ENCODE measurements at places on chromosomes 13 and 19. TPM values are rescaled to one million over a fixed set of nuclear protein-coding genes. Genes with fewer than 3 reads are reported as not detected.
A peak's percentile ranks its signal among the peaks of the same experiment; 100 is the strongest.

GRCh38 chr19:7685546-7686445 lies 5.2 kb downstream of the TRAPPC5 start:
- no peak overlapping the region for H3K27ac ChIP-seq
- H3K4me3 ChIP-seq = no peak overlapping the region
- peak; percentile 16 for DNase-seq

DNA sequence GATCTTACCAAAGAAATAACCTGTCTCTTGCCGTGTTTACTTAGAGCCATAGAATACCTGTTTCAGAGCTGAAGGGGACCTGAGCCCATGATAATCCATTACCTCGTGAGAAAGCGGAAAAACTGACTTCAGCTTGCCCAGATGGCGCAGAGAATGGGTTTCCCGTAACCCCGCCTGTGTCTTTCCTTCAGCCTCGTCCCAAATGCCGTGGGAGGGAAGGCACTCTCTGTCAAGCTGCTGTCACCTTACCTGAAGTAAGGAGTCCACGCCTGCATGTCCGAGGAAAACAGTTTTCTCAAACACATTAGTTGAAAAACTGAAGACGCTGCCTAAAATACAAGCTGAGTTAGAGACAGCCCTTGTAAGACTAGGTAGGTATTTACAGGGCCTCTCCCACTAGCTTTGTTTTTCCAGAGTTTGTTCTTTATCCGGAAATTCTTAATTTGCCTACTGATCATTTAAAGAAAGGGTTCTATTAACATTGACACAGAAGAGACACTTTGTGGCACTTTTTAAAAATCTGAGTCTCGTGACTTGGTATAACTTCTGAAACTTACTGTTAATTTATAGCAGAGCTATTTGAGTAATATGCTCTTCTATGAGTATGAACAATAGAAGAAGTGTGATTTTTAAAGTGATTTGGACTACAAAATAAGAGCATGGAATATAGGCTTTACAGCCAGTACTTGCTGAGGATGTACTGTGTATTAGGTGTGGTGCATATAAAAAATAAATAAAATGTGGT lies 1.3 kb upstream of the INTS6 start:
- no peaks in the 10 kb centered on the region for H3K27me3 ChIP-seq
- H3K27ac ChIP-seq = peak overlapping the region; percentile 73
- peak overlapping the region; percentile 74 for H3K4me3 ChIP-seq
- peaks cover 21% of the 10 kb centered on the region for H3K36me3 ChIP-seq

DNA sequence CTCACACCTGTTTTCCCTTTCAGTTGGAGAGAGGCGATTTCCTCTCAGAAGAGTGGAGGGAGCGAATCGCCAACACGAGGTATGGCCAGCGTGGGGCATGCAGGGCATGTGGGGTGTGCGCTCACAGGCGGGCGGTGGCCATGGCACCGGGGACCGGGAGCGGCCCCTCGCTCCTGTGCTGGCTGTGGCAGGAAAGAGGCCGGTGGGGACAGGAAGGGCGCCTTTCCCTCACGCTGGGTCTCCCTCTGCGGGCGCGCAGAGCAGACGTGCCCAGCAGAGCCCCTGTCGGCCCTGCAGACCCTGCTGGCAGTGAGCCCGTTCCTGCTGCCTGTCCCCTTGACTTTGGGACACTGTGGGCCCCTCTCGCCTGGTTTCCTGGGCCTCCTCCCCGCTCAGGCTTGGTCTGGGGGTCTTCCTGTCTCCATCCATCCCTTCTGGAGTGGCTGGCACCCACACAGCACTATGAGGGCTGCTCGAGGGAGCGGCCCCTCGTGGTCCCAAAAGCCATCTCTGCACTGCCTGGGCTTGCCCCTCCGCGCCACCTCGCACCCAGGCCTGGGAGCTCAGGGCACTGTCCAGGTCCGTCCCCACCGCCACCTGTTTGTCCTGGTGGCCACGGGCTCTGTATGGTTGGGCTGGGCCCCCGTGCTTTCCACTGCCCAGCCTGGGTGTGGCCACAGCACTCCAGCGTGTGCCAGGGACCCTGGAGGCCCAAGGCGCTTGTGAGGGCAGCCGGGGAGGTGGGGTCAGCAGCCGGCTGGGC lies 36.1 kb downstream of the PLEKHJ1 start:
- H3K27me3 ChIP-seq = no peaks in the 10 kb centered on the region
- H3K4me3 ChIP-seq = no peak overlapping the region
- H3K4me1 ChIP-seq = no peaks in the 10 kb centered on the region
- H3K36me3 ChIP-seq = peaks cover 8% of the 10 kb centered on the region

DNA sequence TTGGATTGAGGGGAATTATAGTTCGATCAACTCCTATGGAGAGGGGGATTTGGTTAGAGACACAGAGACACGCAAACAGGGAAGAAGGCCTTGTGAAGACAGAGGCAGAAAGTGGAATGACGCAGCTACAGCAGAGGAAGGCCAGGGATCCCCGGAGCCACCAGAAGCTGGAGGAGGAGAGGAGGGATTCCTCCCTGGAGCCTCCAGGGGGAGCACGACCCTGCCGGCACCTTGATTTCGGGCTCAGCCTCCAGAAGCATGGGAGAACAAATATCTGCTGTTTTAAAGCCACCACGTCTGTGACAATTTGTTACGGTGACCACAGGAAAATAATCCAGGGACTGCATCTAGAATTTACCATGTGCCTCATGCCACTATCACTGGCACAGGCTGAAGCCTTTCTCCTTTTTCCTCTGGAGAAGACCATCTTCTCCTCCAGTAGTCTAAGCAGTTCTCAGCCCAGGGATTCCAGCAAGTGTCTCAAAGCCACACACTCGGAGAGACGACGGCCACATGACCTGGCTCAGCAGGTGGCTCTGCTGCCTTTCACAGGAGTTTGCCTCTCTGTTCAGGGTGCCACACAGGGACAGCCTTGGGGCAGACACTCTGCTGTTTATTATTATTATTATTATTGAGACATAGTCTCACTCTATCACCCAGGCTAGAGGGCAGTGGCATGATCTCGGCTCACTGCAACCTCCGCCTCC lies 39.9 kb upstream of the CCNE1 start:
- no peaks in the 10 kb centered on the region for H3K36me3 ChIP-seq
- 0 out of 2 replicates have a peak, but pooled peaks cover 2% of the 10 kb centered on the region for H3K27me3 ChIP-seq
- no peak overlapping the region for H3K27ac ChIP-seq
- no peak overlapping the region for H3K4me3 ChIP-seq

The N4BP2L1 gene
- 6.3 TPM for total RNA-seq

DNA sequence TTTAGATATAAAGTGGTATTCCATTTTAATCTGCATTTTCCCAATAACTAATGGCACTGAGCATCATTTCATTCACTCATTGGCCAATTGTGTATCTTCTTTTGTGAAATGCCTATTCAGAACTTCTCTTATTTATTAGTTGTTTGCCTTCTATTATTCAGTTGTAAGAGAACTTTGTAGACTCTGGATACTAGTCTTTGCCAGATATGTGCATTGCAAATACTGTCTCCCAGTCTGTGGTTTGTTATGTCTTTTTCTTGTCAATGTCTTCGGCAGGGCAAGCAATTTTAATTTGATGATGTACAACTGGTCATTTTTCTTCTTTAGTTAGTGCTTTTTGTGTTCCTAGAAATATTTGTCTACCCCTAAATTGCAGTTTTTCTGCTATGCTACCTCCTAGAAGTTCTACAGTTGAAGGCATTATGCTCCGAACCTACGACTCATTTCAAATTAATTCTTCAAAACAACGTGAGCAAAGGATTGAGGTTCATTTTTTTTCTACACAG lies 115.9 kb downstream of the TSHZ3 start:
- H3K4me3 ChIP-seq = no peak overlapping the region
- no peaks in the 10 kb centered on the region for H3K36me3 ChIP-seq
- no peaks in the 10 kb centered on the region for H3K27me3 ChIP-seq
- DNase-seq = no peak

The CAMSAP3 gene
- 0.04 TPM for total RNA-seq

DNA sequence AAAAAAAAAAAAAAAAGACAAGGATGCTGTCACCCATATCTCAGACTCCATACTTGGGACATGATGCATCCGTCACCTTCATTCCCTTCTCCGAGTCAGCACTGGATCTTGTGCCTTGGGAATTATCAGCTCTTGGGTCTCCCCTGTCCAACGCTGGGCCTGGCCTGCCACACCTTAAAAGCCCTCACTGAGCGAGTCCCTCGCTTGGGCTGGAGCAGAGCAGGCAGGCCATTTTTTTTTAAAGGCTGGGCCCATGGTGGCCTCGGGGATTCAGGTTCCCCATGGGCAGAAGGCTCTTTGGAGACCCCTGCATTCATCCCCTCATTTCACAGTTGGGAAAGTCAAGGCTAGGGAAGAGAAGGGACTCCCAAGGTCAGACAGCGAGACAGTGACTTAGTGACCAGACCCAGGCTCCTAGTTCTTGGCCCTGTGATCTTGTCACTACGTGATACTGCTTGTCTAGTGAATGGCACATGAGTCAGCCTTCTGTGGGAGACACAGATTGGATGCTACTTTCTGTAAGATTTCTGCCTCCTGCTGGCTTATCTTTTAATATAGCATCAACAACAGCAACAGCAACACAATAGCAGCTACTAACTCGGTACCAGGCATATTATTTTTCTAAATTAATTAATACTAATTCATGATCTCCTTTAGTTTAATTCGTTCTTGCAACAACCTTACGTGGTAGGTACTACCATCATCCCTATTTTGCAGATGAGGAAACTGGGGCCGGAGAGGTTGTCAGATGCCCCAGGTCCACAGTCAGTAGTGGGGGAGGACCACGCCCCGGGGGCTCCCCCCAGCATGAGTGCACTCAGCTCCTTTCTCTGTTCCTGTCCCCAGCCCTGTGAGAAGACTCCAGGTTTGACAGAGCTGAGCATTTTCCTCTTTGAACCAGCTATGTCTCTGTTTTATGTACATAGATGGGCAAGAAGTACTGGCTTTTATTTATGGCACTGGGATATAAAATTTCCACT lies 27.4 kb upstream of the ZNF536 start:
- peaks cover 19% of the 10 kb centered on the region for H3K4me1 ChIP-seq
- H3K27me3 ChIP-seq = no peaks in the 10 kb centered on the region
- H3K4me3 ChIP-seq = no peak overlapping the region
- no peak for DNase-seq
- no peak overlapping the region for H3K27ac ChIP-seq

The GNG7 gene
- total RNA-seq = not detected

The TNFSF9 gene
- total RNA-seq = not detected

- no peak overlapping the region for H3K27ac ChIP-seq
- no peaks in the 10 kb centered on the region for H3K36me3 ChIP-seq
- H3K27me3 ChIP-seq = no peaks in the 10 kb centered on the region
Measured at GRCh38 chr13:100520936-100521850, 67.4 kb downstream of the GGACT start.

GRCh38 chr19:4684312-4685095 lies 14.4 kb upstream of the MYDGF start:
- H3K27me3 ChIP-seq = no peaks in the 10 kb centered on the region
- no peak overlapping the region for H3K4me3 ChIP-seq
- H3K4me1 ChIP-seq = peaks cover 7% of the 10 kb centered on the region
- H3K36me3 ChIP-seq = peaks cover 21% of the 10 kb centered on the region
- DNase-seq = no peak

The RXFP2 gene
- not detected for total RNA-seq

DNA sequence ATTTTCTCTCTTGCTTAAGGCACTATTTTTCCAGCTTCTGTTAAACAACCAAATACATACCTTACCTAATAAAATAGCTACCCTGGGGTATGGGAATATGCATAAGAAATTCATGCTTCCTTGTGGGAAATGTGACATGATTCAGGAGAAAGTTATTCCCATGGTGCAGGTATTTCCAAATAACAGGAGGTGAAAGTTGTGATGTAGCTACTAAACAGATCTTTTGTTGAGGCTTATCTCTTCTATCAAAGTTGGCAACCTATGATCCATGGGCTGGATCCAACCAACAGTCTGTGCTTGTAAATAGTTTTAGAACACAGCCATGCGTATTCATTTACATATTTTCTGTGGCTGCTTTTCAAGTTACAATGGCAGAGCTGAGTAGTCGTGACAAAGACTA lies 177.8 kb upstream of the NBEA start:
- peaks cover 11% of the 10 kb centered on the region for H3K4me1 ChIP-seq
- H3K27me3 ChIP-seq = 0 out of 2 replicates have a peak, but pooled peaks cover 3% of the 10 kb centered on the region
- no peak for DNase-seq

Measured in SJCRH30 (cell line).